CD4-positive, alpha-beta T cell treated with Interleukin-6 at 100 ng/mL for 8 hours (primary cell): ENCODE measurements at places on chromosomes 3 and 15.

DNA sequence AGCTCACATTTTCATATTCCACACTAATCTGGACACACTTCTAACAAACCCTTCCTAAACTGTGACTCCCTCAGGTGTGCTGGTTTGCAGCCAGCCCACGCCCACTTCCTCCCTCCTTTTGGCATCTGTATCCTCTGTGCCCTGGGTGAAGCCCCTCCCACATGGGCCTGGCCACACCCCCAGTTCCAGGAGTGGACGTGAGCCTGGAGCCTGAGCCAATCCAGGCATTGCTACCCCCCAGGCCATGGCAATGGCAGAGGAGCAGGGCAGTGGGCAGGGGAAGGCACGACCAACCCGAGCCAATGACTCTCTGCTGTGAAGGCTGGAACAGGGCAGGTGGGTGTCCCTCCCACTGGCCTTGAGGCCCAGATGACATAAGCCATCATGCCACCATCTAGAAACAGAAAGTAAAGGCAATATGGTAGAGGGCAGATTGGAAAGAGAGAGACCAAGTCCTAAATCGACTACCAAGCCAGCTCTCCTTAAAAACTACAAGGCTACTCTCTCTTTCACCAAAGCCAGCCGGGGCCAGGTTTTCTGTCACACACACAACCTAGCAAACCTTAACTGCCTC lies 18.6 kb downstream of the FAM174B start:
- DNase-seq = no peak

GRCh38 chr3:79767194-79767904 lies 449 bp downstream of the ROBO1 start:
- DNase-seq = no peak

- DNase-seq = no peak
Observed at GRCh38 chr3:120634539-120634938, 38.4 kb downstream of the NDUFB4 start.

DNA sequence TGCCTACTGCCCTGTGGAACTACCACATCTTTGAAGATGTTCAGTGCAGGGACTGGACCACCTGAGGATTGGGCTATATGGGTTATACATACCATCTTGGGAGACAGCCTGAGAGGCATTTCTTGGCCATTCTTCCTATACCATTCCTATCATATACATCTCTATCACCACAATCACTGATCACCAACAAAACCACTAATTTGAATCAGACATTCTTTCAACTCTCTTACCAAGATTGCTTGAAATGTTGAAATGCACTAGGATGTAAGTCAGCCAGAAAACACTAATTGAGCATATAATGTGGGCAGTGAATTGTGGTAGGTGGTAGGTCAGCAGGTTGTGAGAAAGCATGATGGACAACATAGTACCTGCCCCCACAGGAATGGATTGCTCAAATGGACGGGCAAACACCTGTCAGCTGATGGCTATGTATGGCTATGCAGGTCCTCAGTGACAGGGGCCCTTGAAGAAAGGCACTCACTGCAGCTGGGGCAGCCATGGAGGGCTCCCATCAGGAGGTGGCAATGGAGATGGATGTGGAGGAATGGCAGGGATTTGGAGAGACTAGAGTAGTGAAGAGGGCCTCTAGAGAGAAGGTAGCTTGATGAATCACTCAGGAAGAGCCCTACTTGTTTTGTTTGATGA lies 49.1 kb downstream of the AMOTL2 start:
- no peak for DNase-seq

DNA sequence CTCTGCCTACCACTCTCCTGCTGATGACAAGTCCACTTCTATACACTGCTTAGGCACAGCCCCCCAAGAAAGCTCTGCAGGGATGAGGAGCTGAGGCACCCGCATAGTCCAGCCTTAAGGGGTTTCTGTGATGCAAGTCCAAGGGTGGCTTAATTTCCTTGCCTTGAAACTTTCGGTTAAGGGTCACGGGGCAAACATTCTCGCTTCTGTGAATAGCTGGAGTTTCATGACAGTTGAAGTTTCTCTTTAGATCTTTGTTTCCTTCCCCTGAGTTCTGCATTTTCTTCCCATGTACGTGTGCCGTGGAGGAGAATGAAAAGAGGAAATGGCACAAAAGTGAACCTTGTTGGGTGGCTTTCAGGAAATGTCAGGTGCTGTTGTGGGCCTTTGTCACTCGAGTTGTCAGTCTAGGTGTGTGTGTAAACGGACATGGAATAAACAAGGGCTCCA lies 7.0 kb downstream of the GPR160 start:
- DNase-seq = no peak

GRCh38 chr3:3109407-3110298 lies 521 bp downstream of the IL5RA start:
- no peak for DNase-seq

- DNase-seq = no peak
Observed at GRCh38 chr3:165728924-165729323, 108.3 kb downstream of the BCHE start.

DNA sequence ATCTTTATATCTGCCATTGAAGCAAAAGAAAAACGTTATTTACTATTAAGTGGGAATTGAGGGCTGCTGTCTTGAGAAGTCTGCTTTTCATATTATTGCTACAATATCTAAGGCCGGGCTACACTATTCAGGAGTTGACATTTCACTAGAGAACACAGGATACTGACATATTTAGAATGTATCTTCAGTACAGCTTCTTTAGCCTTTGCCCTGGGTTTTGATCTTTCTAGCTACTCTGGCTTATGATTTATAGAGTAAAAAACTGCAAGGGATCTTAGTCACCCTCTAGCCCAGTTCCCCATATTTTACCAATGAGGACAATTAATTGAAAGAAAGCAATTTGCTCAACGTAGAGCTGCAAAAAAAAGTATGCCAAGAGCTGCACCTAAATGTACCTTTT lies 307.4 kb upstream of the DPPA4 start:
- DNase-seq = no peak

- DNase-seq = no peak
Observed at GRCh38 chr3:171770689-171771620, 39.3 kb downstream of the PLD1 start.

GRCh38 chr3:45917146-45917898 lies 25.9 kb upstream of the CXCR6 start:
- no peak for DNase-seq

- no peak for DNase-seq
Observed at GRCh38 chr15:31302778-31303725, 23.6 kb upstream of the KLF13 start.

DNA sequence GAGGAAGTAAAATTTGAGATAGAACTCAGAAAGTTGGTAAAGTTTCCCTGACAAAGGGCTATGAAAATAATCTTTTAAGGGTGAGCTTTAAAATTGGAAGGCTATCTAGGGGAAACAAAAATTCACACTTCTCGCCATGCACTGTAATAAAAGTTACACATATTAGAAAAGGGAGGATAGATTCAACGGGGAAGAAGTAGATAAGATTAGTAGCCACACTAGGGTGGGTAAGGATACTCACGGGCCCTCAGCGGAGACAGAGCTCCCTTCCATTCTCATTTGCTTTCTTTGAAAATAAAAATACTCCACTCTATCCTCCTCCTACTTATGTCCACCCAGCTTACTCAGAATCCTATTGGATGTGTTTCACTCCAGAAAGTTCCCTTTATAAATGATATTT lies 691.3 kb upstream of the NR2F2 start:
- no peak for DNase-seq

- DNase-seq = no peak
Observed at GRCh38 chr3:182104881-182105280, 393.2 kb downstream of the SOX2 start.

- no peak for DNase-seq
Observed at GRCh38 chr3:46334741-46335478, 19.0 kb upstream of the CCR2 start.

- no peak for DNase-seq
Observed at GRCh38 chr3:69343875-69344274, 42.0 kb downstream of the FRMD4B start.

GRCh38 chr3:57983734-57984518 lies 24.3 kb upstream of the FLNB start:
- DNase-seq = peak; percentile 56

GRCh38 chr3:115683773-115684172 lies 60.5 kb downstream of the GAP43 start:
- DNase-seq = no peak

- no peak for DNase-seq
Observed at GRCh38 chr3:139532976-139533375, 6.6 kb downstream of the RBP1 start.

GRCh38 chr15:34514251-34514670 lies 69.2 kb downstream of the GOLGA8B start:
- DNase-seq = no peak

- no peak for DNase-seq
Observed at GRCh38 chr3:57893668-57894067, 114.6 kb upstream of the FLNB start.

DNA sequence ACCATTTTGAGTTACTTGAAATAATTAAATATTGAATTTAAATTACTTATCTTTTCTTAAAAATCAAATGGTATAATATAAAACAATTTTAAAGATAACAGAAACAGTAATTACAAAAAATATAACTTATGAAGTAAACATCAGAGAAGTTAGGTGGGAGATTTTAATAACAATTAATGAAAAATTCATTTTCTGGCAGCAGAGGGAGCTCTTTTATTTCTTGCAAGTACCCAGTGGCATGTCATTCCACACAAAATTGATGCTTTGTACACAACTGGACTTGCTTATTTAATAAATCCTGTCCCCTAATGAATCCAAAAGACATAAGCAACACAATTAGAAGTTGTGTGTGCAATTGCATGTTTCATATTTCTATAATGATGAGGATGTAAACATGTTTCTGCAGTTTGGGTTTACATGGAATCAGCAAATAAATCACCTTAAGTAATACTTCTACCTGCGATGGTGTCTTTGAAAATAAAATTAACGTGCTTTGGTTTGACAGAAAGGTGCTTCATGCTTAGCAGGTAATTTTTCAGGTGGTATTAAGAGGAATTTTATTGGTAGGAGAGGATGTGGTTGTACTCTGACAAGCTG lies 861.3 kb downstream of the ZPLD1 start:
- no peak for DNase-seq
